ENCODE measurements at places on chromosomes 7 and 10.

GRCh38 chr7:77897004-77897547 lies 98.5 kb downstream of the PHTF2 start:
- no peak for DNase-seq

- no peak for DNase-seq
These were observed 155.2 kb downstream of the MAGI2 start for GRCh38 chr7:79298145-79298760.

DNA sequence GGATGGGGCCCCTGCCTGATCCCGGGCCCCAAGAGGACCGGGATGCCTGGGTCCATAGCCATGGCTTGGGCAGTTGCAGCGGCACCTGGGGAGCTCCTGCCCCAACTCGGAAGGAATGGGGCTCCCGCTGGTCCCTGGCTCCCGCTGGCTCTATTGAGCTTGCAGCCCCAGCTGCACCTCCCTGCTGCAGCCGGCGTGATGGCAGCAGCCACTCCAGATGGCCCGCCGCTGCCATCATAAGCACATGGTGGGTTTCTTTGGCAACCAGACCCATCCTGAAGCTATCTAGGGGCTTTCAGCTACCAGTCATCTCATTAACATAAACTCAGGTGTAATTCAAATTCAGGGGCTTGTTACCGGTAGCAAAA lies 11.1 kb upstream of the DNMBP start:
- DNase-seq = no peak

- DNase-seq = no peak
These were observed 134.5 kb downstream of the ST7 start for GRCh38 chr7:117087639-117088396.

GRCh38 chr7:128710481-128710880 lies 28.7 kb upstream of the CALU start:
- no peak for DNase-seq

Data from central memory CD8-positive, alpha-beta T cell (primary cell).